ENCODE measurements at places on chromosomes 2 and 18. TPM values are rescaled to one million over a fixed set of nuclear protein-coding genes. Genes with fewer than 3 reads are reported as not detected.
A peak's percentile ranks its signal among the peaks of the same experiment; 100 is the strongest.

DNA sequence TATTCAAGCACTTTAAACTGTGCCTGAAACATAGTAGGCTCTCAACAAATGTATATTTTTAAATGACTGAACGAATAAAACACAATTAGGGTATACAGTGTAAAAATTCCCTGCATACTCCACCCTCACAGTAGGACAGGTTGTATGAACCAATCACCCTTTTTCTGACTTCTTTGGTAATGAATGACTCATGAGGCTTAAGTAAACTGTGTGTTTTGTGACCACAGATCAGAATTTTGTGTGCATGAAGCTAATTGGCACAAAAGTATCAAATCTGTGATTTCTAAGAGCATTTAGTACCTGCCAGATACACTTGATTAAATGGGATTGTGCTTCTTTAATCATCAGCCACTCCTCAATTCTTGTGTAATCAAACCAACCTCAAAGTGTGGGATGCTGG is 109.9 kb upstream of the MAP4K3 start:
- no peak for DNase-seq

- no peak for DNase-seq
Observed at GRCh38 chr2:203756161-203756560, 49.7 kb downstream of the CD28 start.

DNA sequence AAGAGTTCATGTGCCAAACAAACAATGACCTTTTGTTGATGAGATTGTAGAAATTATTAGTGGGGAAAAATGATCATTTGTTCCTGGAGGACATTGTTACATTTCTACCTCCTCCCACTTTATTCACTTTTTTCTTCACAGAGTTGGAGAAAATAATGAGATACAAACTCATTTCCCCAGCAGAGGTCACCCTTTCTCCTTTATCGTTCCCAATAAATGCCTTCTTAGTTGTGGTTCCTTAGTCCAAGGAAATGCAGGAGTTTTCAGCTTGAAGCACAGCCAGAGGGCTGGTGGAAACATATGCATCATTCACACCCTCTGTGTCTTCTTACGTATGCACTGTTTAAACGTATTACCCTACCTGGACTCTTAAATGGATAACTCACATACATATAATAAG is 108.8 kb downstream of the SLC4A3 start:
- no peak for DNase-seq

DNA sequence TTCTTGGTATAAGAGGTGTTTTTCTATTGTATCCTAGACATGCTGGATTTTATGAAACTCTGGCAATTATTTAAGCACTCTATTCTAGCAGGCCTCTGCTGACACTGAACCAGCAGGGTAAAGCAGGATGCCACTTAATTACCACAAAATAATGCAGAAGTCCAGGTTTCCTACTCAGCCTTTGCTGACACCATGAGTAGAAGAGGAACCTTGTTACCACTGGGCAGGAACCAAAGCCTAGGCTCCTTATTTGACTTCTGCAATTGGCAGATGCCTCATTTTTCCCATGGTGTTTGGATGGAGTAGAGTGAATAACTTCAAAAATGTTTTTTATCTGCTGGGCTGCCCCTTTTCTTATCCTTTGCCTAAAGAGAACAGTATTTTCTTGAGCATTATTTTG is 60.8 kb downstream of the THNSL2 start:
- no peak for DNase-seq

DNA sequence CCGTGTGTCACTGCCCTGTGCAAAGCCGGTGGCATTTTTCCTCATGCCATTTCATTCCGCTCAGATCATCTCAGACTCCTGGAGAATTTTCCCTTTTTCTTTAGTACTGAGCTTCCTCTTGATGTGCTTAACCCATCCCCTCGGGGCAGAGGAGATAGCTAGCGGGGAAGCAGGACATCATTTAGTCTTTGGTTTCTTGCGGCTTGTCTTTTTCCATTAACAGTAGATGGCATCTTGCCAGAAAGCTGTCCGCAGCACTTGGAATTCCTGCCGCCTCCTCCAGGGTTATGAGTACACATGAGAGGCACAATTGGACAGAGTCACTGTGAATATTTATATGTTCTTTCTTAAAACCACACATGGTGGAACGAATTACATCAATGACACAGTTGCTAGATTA is 226.6 kb downstream of the ALPK2 start:
- no peak for DNase-seq

- DNase-seq, result no peak
Observed at GRCh38 chr2:59540864-59541263, 1012.6 kb downstream of the BCL11A start.

- DNase-seq, result no peak
Observed at GRCh38 chr2:239343946-239344856, 56.6 kb downstream of the HDAC4 start.

DNA sequence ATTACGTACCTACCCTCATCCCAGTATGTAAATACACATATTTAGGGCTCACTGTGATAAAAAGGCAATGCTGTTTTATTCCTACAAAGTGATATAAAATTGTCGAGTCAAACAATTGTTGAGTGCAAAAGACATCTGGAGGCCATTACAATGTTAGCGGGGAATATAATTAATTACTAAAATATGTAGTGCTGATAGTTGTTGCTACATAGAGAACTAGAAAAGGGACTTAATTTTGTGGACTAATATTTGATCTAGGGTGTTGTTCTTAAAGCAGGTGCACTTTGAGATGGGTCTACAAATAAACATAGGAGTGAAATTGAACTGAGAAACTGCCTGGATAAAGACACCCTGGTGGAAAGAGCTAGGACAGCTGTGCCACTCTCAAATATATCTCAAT is 300.1 kb downstream of the NOL4 start:
- no peak for DNase-seq

DNA sequence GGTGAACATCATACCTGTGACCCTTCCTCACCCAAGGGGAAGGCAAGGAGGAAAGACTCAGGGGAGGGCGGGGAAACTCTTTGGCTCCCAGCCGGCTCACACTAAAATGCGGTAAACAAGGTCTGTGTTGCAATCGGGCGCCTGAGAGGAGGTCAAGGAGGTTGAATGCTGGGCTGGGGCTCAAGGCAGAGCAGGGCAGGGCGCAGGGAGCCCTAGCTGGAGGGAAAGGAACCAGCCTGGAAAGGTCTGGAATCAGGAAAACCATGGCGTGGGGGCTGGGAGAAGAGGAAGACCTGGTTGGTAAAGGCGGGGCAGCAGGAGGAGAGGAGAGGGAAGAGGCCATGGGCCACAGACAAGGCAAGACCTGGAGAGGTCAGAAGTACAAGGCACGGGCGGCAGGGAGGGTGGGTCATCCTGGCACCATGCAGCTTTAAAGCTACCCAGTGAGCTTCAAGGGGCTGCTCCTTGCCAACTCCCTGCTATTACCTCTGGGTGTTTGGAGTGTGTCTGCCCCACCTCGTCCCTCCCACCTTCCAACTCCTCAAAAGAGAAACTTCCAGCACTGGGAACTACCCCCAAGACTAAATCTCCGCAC is 4.8 kb upstream of the TMEM37 start:
- DNase-seq, result no peak

- peak; percentile 96 for DNase-seq
Observed at GRCh38 chr2:127415593-127416505, 2.4 kb upstream of the PROC start.

DNA sequence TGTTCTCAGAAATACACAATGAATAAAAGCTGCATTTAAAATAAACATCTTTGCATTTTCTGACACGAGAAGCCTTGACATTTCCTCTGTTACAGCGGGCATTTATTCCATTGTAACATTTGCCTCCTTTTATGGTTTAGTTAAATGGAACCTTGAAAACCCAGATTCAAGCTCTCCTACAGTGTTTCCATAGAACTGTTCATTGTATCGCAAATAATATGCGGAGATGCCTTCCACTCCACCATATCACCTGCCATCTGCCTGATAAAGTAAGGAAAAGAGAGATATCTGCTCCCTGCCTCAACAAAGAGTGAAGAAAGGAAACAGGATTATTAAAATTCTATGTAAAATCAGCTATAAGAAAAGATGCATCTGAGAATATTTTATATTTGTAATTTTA is 69.8 kb downstream of the CDH19 start:
- DNase-seq, result no peak

DNA sequence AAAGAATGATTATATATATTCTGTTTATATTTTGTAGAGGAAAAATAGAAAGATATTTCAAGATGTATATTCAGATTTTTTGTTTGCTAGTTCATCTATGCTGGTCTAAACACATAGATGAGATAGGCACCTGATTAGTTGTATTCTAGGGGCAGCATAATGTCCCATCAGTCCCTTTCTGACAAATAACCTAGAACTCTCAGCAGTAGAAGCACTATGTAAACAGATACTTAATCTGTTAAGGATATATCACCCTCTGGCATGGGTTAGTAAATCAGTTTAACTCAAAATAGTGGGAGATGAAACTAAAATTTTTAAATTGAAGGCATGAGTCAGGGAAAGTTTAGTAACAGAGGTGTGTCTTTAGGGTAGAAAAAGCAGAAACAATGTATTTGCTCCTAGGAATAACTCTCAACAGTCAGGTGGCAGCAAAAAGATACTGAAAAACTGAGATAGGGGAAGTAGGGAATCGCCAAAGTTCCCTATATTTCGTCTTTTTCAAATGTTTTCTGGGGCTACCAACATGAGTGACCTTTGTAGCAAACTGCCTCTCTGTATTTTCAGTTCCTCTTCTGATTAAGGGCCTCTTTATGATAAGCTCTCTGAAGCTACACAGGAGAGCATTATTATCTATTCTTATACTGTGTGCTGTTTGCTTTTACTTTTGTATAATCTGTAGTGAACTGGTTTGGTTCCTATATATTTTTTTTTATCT is 5.7 kb downstream of the PPP1R1C start:
- no peak for DNase-seq

DNA sequence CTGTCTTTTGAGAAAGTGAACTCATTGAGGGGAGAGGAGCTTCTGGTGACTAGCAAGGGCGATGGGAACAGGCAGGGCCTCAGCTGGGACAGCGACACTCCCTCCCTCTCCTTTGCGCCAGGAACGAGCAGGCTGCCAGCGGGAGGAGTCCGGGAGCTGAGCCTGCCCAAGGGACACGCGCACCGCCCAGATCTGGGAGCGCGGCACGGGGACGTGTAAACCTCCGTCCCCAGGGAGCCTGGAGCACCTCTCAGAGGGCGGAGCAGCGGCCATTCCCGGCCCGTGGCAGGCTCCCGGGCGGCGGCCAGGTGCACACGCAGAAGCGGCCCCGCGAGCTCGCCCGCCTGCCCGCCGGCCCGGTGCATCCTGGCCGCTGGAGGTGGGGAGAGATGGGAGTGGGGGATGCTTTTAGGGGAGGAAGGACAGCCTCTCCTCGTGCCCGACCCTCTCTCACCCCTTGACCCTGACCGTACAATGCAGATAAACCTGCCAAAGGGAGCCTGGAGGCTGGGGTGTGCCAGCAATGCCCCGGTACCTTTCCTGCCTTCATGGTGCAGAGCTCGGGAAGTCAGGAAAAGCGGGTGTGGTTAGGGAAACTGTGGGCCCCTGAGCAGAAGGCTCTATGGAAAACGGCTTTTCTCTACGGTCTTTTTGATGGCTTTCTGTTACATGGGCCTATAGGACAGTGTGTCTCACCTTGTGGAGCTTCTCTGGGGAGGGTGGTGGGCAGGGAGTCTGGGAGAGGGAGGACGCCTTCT is 2.2 kb downstream of the AQP4 start:
- peak; percentile 78 for DNase-seq

DNA sequence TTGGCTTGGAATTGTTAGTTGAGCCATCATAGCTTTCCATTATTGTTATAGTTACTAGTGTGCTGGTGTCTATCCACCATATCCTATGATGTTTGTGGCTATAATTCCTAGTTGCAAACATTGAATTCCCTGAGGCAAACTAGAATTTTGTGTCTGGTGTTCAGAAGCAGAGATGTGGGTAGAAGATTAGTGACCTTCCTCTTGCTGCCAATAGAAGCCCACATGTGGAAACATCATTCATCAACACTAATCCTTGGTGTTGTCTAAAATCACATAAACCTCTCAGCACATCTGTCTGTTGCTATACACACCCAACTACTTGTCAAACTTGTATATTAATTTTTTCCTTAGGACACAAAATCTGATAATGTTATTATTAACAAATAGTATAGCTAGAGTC is 374.1 kb downstream of the TGIF1 start:
- DNase-seq, result no peak

DNA sequence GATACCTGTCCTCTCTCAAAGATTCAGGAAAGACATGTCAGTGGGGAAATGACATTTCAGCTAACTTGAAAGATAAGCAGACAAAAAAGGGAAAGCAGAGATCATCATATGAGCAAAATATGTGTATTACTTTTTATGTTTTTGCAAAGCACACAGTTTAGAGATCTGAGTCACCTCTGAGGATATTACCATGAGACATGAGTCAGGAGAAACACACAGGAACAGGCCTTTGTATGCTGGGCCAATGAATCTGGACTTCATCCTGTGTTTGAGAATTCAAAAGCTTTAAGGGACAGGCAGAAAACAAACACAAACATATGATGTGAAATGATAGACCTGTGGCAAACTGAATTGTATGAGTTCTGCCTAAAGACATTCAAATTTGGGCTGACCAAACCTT is 306.0 kb upstream of the EPC2 start:
- DNase-seq, result no peak

DNA sequence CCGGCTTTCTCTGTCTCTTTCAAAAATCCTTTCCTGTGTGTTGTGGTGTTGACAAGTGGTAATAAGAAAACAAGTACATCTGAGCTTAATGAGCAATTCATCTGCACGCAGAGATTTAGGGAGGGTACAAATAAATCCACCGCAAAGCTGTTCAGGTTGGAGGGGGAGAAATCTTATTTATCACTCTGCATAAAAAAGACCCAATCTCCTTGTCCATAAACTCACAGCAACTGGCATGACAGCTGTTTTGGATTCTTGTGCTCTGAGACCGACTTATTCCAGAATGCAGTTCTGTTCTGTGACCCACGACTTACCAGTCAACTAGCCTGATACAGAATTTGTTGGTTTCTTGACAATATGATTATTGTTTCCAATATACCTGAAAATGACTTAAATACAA is 380.1 kb downstream of the SOX11 start:
- no peak for DNase-seq

DNA sequence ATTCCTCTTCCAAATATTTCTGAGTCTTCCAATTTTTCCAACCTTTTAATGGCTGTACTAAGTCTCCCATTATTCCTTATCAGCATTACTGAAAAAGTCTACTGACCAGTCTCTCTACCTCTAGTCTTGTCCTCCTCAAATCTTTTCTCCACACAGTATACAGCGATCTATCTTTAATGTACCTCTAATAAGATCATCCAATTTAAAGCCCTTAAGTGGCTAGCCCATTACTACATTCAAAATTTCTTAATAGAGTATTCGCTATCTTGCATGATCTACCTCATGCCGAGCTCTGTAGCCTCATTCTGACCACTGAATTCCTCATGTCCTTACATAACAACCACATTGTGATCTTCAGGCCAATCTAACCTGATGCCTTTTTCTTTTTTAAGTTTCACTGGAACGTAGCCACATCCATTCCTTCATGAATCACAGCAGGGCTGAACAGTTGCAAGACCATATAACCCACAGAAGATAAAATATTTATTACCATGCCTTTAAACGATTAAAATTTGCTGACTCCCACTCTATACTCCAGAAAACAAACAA is 57.9 kb downstream of the SLC66A3 start:
- no peak for DNase-seq

The CAPN13 gene
- total RNA-seq, result 0.94 TPM

The GALNT14 gene
- 13.7 TPM for total RNA-seq

The CCDC150 gene
- total RNA-seq, result 31.9 TPM

The GKN2 gene
- total RNA-seq, result not detected

The DSG3 gene
- 0.07 TPM for total RNA-seq

The SLC9A4 gene
- not detected for total RNA-seq

The IL1A gene
- total RNA-seq, result 0.74 TPM

The PAX3 gene
- not detected for total RNA-seq

The TCF23 gene
- total RNA-seq, result not detected

The FMNL2 gene
- 45.1 TPM for total RNA-seq

The TUBA4B gene
- not detected for total RNA-seq

The ZAP70 gene
- total RNA-seq, result not detected

The TEX44 gene
- not detected for total RNA-seq

The CNNM3 gene
- 29.2 TPM for total RNA-seq

Measured in H1 (cell line).